Activated T-cell treated with anti-CD3 and anti-CD28 coated beads, Interleukin-2, amount 50 U/mL, for 4 hours (primary cell): ENCODE measurements at places on chromosomes 12 and 14.
A peak's percentile ranks its signal among the peaks of the same experiment; 100 is the strongest.

DNA sequence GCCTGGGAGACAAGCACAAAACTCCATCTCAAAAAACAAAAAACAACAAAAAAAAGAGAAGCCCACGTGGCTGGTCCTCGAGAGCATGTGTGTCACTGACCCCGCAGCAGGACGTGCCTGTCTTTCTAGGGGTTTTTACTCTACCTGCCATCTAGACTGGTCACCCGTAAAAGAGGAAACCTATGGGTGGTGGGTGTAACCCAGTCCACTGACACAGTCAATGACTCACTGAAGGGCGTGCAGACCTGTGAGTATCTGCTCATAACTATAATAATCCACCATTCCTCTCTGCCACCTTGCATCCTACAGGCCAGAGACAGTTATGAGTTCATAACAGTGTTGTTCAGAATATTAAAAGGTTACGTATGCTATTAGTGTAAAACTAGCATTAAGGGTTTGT lies 4.6 kb downstream of the GOLGA3 start:
- DNase-seq: no peak

DNA sequence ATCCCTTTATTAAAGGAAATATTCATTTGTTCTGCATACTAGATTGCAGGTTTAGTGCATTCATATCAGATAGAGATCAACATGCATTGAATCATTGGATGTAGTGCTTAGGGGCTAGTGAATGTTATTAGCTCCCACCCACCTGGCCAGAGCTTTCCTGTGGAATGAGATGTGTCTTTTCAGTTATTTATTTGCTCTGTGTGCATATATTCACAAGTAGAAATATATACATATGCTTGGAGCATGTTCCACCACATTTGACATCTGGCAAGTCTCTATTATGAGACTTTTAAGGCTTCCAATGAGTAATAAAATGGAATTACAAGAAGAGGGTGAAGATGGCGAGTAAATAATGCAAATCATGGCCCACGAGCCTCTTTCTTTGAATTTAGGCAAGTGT lies 180.0 kb upstream of the LMO3 start:
- no peak for DNase-seq

GRCh38 chr14:64994540-64994939 lies 7.8 kb downstream of the FNTB start:
- no peak for DNase-seq

DNA sequence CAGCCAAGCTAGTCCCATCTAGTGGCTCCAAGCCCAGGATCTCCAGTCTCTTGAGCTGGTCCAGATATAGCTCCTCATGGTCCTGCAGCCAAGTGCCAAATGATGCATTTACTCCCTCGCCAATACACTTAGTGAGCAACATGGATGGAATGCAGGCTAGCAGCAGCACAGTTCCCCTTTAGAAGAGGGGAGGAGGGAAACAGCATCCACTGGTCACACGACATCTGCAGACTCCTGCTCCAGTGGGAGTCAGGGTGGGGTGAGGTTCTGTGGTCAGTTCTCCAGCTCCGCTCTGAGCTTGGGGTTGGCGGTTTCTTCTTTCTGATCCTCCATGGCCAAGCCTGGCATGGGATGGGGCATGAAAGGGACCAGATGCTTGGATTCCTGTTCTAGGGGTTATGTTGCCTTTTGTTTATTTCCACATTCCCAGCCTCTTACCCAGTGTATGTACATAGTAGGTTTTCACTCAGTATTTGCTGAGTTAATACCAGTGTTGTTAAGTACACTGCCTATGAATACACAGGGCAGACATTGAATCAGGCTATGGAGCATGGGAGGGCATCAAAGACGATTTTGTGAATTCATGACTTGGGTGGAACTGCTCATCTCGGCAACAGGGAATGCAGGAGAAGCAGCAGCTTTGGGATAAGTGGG lies 57.3 kb downstream of the GALNT16 start:
- DNase-seq: no peak

DNA sequence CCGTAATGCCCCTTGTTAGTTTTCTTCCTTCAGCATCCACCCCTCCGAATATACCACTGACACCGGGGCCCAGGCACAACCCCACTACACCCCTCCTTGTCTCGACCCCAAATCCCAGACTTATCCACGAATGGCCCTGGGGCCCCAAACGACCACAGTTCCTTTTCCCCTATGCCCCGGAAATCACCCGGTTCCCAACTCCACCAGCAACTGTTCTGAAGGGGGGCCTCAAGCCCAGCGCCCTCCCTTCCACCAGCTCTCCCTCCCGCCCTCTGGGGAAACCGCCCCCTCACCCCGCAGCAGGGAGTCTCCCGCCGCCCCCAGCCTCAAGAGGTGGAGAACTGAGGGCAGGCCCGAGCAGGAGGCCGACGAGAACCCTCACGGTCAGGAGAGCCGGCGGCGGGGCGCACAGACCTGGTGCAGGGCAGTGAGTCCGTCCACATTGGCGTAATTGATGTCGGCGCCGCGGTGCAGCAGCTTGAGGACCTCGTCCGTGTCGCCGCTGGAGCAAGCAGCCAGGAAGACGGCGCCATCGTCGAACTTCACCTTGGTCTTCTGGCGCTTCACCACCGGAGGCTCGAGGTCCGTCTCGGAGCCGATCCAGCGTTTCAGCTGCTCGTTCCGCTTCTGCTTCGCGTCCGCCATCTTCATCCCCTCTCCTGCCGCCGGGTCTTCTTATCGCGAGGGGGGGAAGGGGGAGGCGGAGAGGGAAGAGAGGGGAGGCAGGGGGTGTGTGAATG lies 446 bp downstream of the PPP1R12A start:
- peak; percentile 37 for DNase-seq

DNA sequence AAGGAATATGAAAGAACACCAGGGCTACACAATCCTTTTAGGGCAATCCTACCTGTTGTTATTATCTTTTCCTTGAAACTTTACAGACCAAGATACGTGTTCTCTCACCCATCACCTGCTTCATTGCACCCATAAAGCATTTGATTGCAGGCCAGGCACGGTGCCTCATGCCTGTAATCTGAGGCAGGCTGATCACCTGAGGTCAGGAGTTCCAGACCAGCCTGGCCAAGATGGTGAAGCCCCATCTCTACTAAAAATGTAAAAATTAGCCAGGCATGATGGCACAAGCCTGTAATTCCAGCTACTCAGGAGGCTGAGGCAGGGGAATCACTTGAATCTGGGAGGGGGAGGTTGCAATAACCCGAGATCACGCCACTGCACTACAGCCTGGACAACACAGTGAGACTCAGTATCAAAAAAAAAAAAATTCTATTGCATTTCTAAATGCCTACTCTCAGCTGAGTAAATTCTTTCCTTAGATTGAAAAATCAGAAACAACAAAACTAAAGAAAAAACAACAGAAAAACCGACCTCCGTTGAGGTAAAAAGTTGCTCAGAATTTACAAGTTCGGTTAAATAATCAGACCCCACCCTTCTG lies 183.7 kb upstream of the TMEM132C start:
- no peak for DNase-seq

GRCh38 chr12:62604871-62605270 lies 138.2 kb downstream of the MON2 start:
- DNase-seq: no peak

DNA sequence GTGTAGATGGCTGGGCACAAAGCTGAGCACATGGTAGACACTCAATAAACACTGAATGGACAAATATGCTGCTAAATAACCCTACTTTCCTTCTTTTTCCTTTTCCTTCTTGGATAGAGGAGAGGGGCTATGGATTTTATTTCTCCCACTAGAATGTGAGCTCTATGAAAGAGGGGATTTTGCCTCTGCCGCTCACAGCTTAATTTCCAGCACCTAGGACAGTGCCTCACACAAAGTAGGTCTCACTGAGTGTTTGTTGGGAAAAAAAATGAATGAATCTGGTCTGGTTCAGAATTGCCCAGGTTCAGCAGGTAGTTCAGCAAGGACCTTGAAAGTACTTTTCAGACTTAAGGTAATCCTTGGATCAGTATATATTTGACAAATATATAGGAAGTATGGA lies 65.5 kb downstream of the WSCD2 start:
- no peak for DNase-seq

GRCh38 chr12:100940503-100940902 lies 145.9 kb downstream of the ANO4 start:
- DNase-seq: no peak

- peak; percentile 36 for DNase-seq
Observed at GRCh38 chr12:47741340-47741703, 16.0 kb upstream of the ENDOU start.

GRCh38 chr12:75888874-75889613 lies 142.5 kb downstream of the PHLDA1 start:
- no peak for DNase-seq

- no peak for DNase-seq
Observed at GRCh38 chr12:111650912-111651311, 34.8 kb downstream of the BRAP start.

GRCh38 chr14:80310938-80311750 lies 99.8 kb upstream of the DIO2 start:
- DNase-seq: no peak

DNA sequence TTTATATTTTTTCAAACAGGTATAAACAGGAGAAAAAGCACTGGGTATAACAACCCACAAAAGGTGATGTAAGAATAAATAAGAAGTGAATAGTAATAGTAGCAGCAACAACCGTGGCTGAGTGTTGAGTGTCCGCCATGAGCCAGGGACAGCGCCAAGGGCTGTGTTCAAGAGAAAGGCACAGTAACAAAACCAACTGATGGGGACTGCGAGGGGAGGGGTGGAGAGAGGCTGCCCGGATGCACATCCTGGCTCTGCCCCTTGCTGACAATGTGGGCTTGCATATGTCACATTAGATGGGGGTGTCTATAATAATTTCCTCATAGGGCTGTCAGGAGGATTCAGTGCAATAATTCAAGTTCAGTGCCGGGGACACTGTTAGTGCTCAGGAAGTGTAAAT lies 912.4 kb downstream of the VRK1 start:
- peak; percentile 23 for DNase-seq
